NCI-H526 treated with DMSO at 0.1 percent for 48 hours (cell line): ENCODE measurements at places on chromosomes 13 and 19.
A peak's percentile ranks its signal among the peaks of the same experiment; 100 is the strongest.

- no peak for DNase-seq
These were observed 6.1 kb upstream of the NANOS3 start for GRCh38 chr19:13870873-13871272.

- DNase-seq: no peak
These were observed 53.8 kb downstream of the ESD start for GRCh38 chr13:46743191-46743590.

DNA sequence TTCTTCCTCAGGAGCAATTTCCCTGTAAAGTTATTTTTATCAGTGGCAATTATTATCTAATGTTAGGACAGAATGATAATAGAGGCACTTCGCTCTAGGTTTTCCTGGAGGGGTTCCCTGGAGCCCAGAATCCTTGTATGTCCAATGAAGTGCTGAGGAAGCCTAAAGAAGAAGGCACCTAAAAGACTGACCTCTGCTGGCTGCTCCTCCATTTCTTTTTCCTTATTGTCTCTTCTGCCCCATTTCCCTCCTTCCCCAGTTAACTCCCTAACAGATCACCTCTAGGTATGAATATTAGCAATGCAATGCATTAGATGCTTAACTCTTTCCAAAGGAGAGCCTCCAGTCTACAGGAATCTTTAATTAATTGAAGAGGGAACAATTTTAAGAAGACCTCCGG, 985.4 kb downstream of the DIAPH3 start:
- no peak for DNase-seq

GRCh38 chr13:44648392-44649103, 72.4 kb upstream of the TSC22D1 start:
- no peak for DNase-seq

DNA sequence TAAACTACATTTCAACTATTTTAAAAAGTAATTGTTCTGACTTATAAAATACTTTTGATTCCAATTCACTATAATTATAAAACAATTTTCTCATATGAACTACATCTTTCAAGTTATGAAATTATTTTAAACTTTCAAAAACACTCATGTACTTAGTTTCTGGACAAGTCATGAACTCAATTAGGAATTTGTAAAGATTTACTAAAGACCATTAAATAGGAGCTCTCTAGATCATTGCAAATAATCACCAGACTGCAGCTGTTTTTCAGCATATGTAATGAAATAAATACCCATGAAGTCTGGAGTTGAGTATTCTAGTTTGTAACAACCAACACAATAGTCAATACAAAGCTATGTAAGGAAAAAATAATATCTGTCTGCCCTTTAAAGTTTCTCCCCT, 605.1 kb upstream of the MIR17HG start:
- no peak for DNase-seq

GRCh38 chr13:94325650-94326049, 153.8 kb downstream of the DCT start:
- DNase-seq: no peak

DNA sequence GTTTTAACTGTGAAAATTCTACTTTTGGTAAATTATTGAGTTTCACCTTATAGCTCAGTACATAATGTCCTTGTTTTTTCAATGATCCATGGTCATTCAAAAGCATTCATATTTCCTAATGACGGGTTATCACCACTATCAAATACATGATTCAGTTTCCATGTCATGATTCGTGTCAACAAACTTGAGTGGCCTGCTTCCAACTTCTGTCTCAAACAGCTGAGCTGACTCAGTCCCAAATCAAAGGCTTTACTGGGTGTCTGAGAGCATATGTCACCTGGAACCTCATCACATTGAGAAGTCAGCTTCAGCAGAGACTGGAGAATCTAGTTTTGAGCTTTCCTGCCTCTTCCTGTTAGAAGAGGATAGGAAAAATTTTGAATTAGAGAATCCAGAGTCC, 40.3 kb upstream of the SGCG start:
- DNase-seq: no peak

DNA sequence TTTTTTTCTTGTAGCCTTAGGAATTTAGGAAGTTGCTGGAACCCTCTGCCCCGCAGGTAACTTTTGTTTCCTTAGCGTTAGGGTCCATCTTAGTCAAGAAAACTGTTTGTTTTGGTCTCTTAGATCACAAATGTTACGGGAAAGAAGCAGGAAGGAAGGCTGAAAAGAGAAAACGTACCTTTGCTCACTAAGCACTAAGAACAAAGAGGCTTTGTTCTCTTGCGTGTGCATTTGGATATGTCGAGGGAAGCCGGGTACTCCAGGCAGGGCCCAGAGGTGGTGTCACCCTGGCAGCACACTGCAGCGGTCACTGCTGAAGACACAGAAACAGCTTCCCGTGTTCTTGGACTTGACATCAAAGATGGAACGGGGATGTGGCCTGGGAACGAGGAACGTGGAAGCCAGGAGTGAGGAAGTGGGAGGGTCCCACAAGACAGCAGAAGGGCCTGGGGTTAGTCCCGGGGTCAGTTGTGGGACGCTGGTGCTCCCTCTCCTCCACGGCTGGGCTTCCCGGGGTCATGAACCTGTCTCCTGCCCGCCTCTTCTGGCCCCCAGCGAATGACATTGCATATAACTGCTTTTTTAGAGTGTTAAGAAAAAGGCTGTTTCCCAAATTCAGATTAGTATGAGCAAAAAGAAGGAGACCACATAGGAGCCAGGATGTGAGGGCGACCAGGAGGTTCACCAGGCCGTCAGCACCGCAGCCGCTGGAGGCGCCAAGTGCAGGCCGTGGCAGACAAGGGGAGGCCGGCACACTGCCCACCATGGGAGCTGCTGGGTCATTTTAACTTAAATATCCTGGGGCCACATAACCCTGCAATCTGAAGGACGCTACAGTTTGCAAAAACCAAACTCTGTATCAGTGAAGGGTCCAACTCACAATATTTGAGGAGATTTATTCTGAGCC, 31.6 kb downstream of the ATP11A start:
- DNase-seq: peak; percentile 60

GRCh38 chr19:3655402-3656072, 28.9 kb upstream of the CACTIN start:
- no peak for DNase-seq

DNA sequence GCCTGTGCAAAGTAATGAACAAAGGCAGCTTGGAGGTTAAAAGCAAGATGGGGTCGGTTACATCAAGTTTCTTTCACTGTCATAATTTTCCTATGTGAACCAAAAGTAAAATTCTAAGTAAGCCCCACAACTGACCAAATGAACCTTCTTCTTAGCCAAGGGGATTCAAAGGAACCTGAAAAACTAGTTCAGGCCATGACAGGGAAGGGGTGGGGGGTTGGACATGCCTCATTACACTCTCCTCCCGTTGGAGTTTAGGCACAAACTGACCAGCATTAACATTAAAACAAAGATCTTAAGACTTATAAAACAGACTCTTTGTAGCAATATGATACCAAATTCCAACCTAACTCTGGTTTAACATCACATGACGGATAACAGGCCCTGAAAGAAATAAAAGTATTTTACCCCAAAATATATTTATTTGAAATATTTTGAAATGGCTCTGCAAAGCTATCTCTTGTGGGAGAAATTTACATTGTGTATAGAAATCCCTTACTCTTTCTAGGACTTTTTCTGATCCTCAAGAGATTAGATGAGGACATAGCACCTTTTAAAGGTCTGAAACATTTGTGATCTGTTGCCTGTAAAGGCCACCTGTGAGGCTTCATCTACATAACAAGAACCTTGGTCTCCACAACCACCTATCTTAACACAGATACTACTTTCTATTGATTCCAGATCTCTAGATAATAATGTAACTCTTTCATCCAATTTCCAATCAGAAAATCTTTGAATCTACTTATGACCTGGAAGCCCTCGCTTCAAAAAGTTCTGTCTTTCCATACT, 1829.0 kb upstream of the MIR17HG start:
- no peak for DNase-seq

DNA sequence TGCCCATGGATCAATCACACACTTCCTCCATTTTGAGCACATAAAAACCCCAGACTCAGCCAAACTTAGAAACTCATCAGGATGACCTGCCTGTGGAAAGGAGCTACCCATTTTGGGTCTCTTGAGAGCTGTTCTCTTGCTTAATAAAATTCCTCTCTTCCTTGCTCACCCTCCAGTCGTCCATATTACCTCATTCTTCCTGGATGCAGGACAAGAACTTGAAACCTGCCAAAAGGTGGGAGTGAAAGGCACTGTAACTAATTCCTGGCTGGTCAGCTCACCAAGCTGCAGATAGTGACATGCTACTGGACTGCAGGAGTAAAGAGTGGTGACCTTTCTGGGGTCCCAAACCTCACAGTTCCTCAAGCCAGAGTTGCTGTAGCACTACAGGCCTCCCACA, 20.2 kb downstream of the LIG4 start:
- no peak for DNase-seq

DNA sequence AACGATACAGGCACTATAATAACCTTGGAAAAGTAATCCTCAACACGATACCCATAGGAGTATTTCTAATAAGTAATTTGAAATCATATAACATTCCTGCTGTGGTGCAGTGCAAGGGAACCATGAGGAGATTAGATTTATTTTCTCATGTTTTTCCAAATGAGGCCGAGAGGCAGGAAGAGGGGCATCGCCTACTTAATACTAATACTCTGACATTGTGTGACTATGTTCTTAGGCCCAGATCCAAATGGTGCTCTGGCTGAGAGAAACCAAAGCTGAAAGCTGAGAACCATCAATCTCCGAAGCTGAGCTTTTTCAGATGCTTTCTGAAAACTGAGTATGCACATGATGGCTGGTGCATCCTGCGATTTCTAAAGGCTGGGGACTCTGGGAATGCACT, 248.0 kb upstream of the MAB21L1 start:
- no peak for DNase-seq

- no peak for DNase-seq
These were observed 14.6 kb downstream of the XRCC1 start for GRCh38 chr19:43560687-43561086.

DNA sequence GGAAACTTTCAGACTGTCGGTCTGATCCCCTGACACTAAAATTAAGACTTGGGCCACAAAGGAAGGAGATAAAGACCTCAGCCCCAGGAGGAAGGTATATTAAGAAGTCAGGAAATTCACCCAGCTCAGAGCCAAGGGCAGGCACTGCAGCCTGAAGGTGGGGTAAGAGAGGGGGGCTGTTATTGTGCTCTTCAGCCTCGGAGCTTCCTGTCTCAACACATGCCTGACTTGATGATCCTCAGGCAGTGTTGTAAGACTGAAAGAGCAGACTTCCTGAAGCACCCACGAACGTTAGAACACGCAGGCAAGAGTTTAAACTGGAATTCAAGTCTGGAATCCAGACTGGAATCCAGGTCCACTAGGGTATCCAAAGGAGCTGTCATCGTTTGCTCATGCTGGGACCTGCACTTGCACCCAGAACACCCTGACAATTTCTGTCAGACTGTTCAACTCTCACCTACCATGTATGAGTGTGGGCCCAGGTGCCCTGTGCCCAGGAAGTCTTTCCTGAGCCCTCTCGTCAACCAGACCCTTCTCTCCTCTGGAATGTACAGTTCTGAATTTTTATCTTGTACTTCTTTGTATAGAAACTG, 10.7 kb upstream of the FLT1 start:
- no peak for DNase-seq

DNA sequence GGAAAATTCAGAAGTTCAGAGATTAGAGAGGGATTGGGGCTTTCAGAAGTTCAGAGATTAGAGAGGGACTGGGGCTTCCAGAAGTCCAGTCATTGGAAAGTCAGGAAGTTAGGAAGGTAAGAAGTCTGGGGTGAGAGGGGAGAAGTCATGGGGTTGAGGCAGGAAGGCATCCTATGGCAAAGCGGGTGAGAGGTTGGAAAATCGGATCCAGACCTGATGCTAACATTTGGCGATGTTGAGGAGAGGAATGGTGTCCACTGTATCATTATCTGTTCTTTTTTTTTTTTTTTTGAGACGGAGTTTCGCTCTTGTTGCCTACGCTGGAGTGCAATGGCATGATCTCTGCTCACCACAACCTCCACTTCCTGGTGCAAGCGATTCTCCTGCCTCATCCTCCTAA, 11.1 kb downstream of the SYT3 start:
- no peak for DNase-seq

- no peak for DNase-seq
These were observed 30.3 kb upstream of the PDCD5 start for GRCh38 chr19:32550666-32551065.

DNA sequence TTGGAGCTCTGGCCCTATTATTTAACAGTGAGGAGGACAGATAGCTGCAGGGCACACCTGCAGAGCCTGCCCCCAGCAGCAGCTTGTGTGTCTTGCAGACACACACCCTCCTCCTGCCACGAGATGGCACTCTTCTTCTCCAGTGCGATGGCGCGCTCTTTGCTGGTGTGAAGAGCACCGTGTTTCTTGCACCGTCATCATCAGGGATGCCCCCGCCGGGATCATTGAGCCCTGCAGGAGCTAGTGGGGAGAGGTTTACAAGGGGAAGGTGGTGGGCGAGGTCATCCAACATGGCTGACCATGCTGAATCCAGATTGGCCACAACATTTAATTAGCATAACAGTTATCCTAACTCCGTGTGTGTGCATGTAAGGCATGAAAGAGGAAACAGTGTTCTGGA, 105.6 kb downstream of the RAB20 start:
- DNase-seq: peak; percentile 79

GRCh38 chr19:47109541-47110375, 3.8 kb downstream of the ZC3H4 start:
- DNase-seq: peak; percentile 80

DNA sequence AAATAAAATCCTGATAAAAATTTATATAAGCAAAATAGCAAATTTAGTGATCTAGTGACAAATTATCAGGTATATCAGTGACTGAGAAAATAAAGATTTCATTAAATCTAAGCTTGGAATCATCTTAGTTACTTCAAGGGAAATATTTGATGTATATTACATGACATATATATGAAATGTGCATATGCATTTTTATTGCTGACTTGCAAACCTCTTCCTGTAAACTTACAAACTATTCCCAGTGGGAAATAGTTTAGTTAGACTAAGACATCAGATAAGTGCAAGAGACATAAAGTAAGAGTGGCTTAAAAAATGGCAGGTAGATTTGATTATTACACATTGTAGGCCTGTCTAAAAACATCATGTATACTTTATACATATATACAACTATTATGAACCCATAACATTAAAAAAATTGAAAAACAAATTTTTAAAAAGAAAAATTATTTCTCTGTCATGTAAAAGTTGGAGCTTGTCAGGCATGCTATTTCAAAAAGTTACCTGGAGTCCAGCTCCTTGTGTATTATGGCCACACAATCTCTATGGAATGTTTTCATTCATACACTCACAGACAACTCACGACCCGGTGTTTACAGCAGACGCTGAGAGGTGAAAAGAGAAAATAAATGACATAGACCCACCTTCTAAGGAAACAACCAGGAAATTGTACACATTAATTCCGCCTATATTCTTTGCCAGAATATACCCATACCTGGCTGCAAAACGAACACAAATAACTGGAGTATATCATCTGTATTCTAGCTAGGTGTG, 724.5 kb downstream of the SLITRK6 start:
- no peak for DNase-seq
